ENCODE measurements at places on chromosomes 1 and 21.
A peak's percentile ranks its signal among the peaks of the same experiment; 100 is the strongest.

GRCh38 chr1:50774759-50775351 lies 185.2 kb downstream of the FAF1 start:
- DNase-seq: no peak

- no peak for DNase-seq
These were observed 29.3 kb upstream of the TSPAN2 start for GRCh38 chr1:115118611-115119010.

DNA sequence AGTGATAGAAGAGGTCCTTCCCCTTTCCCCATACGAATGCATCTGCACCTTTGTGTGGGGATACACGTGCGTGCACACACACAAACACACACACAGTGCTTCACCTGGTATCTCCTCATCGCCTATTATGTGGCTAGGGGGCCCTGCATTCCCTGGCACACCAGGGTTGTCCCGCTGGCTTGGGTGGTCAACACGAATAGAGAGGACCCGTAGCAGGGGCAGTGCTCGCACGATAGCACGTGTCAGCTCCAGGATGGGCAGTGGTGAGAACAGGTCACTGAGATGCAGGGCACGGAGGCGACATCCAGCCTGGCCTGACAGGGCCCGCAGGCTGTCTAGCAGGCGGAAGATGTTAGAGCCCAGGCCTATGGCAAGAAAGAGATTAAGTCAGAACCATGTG lies 22.4 kb downstream of the LRRC41 start:
- no peak for DNase-seq

DNA sequence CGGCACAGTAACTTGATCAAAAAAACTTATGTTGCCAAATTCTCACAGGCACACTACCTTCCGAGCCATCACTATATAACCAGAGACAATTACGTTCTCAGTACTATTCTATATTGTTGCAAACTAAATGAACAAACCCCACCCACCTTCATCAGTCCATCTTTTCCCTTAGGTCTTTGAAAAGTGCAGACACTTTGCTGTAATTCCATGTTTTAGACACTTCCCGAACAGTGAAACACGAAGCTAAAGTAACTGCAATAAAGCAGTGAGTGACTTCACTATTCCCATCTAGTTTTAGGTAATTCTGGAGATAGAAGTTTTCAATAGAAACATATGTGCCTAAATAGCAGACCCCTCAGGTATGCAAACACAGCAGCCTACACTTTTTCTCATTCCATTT lies 7.7 kb downstream of the SFPQ start:
- DNase-seq: no peak

DNA sequence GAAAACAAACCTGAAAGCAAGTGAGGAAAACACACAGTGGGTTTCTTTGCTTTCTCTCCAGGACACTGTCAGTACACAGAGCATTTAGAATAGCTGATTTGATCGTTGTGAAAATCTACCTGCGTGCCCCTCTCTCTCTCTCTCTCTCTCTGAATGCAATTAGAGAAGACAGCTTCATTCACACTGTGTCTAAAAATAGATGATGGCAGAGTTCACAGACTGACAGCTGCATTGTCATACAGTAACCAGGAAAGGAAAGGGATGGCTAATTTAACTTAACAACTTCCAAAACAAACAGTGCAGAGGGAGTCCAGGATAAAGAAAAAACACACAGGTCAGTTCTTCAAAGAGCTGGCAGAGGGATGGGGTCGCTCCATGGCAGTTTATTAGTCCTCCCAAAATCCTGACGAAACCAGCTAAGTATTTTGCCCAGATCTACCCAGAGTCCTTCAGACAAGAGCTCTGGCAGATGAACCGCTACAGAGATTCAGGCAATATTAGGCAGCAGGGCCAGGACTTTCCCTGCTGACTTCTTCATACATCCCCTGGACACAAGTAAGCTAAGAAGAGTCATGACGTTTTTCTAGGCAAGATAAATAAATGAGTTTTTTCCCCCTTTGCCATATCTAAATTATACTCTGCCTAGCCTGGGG lies 58.9 kb downstream of the WLS start:
- DNase-seq: no peak

- no peak for DNase-seq
These were observed 88.0 kb downstream of the NTNG1 start for GRCh38 chr1:107228704-107229371.

GRCh38 chr1:221829327-221830015 lies 87.6 kb upstream of the DUSP10 start:
- peak; percentile 25 for DNase-seq

DNA sequence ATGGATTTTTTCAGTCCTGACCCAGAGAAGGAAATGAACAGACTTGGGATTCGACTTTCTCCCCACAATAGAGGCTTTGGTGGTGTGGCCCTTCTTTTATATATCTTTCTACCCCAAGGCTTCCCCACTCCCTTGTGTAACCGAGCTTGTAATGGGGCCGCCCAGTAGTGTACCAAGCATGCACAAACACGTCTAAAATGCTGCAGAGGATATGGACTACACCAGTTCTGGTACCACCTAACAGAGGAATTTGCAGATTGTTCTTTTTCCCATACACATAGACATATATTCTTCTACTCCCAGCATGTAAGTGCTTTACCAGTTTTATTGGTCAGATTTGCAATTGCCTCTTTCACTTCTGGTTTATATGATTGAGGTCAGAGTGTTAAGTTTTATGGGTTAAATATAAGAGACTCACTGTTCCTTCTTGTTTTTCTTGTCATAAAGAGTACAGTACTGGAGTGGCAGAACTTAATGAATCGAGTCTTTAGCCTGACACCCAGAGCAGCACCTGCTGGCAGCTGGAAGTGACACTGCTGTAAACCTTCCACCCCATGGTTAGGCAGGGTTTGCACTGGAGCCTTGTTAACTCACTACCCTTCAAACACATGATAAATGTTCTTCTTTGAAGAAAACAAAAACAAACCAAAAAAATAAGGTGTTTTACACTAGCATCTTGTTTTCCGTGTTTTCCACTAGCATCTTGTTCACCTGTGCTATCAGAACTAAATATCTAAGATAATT lies 198.6 kb downstream of the PTPRC start:
- DNase-seq: no peak

DNA sequence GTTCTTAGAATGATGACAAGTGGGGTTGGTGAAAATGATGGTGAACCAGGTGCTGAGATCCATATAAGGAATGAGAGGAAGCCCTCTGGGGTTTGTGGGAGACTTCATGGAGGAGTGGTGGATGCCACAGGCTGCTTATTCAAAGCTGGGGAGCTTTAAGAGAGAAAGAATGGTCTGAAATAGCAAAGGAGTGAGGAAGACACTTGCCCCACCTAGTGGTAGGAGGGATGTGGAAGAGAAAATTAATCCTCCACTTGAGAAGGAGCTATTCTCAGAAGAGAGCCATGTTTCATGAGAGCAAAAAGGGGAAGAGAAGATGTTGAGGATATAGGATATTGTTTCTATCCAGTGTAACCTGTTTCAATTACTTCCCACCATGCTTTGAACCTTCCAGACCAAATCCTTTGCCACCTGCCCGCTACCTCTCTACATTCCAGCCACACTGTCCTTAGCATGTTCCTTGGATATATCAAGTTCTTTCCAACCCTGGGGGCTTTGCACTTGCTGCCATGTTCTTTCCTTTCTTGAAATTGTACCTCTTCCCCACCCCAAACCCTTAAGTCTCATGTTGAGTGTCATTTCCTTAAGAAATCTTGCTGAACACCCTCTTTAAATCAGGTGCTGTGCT lies 19.6 kb upstream of the ZNF648 start:
- DNase-seq: no peak

DNA sequence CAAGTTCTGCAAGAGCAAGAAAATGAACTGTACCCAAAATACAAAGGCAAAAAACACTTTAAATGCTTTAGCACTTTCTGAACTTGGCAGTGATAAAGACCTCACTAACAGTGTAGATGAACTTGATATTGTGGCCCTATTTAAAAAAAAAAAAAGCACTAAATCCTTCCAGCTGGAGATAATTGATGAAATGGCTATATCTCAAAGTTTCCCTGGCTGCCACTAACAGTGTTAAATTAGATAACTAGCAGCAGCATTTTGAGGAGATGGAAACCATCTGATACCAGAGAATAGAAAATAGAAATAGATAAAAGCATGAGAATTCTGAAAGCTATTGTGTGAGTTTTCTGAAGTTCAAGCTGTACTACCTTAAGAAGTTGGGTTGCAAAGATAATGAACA lies 317.2 kb downstream of the RWDD3 start:
- DNase-seq: no peak

DNA sequence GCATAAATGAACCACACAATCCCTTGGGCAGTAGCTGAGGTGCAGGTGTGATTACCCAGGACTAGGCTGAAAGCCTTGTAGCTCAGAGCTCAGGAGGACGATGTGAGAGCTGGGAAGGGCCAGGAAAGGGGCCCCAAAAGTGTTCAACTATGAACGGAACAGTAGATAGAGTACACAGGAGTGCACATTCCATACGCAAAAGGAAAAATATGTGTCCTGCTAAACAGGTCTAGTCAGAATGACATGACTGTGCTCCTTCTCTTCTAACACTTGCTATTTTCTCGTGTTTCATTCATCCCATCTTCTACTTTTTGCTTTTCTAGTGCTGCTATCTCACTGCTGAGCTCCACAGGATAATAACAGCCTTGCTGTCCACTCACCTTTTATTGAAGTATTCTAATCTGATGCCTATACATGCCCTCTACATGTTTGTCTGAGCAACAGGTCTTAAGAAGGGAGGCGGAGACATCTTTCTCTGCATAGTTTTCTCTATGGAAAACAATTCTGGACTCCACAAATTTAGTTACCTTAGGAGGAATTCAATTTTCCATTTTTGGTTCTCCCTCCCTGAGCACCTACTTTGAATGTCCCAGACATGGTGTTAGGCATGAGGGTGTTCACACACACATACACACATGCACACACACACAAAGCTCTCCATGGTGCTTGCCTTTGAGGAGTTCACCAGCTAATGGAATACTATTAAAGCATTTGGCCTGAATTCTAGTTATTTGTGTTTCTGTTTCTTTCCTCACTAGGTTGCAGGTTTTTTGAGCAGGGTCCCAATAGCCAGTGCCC lies 3.4 kb downstream of the S100A10 start:
- no peak for DNase-seq

DNA sequence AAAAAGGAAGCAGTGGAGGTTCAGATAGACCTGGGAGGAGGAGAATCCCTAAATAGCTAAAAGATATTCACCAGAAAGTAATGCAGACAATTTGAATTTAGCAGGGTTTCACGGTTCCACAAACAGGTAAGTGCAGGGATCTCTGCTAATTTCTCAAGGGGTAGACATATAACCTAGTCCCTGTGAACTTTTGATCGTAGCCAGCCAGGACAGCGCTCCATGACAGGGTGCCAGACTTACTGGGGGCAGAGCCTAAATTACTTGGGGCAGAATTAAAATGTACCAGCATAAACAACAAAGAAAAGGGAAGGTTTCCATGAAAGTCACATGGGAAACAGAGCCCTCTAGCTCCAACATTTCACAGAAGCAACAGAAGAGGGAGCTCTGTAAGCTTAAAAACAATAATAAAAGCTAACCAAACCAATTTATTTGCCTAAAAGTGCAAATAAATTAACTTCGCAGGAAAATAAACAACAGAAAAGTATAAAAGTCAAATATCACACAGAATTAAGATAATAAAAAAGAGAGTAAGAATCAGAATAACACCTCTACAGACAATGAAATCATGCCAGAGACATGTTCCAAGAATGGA lies 198.3 kb downstream of the DUSP10 start:
- no peak for DNase-seq

- no peak for DNase-seq
These were observed 55.6 kb downstream of the AHDC1 start for GRCh38 chr1:27548136-27548853.

GRCh38 chr1:234997896-234998741 lies 130.5 kb downstream of the TOMM20 start:
- no peak for DNase-seq

DNA sequence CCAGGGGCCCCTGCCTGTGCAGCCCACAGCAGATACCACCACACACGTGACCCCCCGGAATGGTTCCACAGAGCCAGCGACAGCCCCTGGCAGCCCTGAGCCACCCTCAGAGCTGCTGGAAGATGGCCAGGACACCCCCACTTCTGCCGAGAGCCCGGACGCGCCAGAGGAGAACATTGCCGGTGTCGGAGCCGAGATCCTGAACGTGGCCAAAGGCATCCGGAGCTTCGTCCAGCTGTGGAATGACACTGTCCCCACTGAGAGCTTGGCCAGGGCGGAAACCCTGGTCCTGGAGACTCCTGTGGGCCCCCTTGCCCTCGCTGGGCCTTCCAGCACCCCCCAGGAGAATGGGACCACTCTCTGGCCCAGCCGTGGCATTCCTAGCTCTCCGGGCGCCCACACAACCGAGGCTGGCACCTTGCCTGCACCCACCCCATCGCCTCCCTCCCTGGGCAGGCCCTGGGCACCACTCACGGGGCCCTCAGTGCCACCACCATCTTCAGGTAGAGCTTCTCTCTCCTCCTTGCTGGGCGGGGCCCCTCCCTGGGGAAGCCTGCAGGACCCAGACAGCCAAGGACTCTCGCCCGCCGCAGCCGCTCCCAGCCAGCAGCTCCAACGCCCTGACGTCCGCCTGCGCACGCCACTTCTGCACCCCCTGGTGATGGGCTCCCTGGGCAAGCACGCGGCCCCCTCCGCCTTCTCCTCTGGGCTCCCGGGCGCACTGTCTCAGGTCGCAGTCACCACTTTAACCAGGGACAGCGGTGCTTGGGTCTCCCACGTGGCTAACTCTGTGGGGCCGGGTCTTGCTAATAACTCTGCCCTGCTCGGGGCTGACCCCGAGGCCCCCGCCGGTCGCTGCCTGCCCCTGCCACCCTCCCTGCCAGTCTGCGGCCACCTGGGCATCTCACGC lies 51.0 kb downstream of the COL18A1 start:
- DNase-seq: no peak

GRCh38 chr1:2130156-2130555 lies 64.4 kb downstream of the FAAP20 start:
- no peak for DNase-seq

- no peak for DNase-seq
These were observed 15.2 kb downstream of the SLC66A1 start for GRCh38 chr1:19327301-19327700.

- DNase-seq: no peak
These were observed 39.1 kb downstream of the SPSB1 start for GRCh38 chr1:9331558-9332346.

- no peak for DNase-seq
These were observed 11.1 kb downstream of the G0S2 start for GRCh38 chr1:209686322-209686721.

DNA sequence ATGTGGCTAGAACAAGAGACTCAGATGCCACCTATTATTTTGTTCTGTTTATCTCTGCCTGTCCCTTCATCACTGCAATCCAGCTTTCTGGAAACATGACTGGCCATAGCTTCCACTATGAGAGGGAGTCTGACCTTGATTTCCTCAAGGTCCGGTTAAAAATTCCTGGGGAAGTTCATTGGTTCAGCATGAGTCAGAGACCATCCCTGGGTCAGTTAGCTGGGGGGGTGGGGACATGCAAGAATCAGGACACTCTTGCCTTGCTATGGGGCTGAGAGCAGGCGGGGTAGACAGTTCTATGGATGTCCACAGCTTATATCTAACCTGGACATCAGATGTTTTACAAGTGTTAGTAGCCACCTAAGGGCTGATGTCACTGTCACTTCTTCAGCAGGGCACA lies 81.1 kb downstream of the TENT5C start:
- DNase-seq: no peak

Measured in stimulated activated CD4-positive, alpha-beta T cell treated with anti-CD3 and anti-CD28 coated beads, Interleukin-12 subunit alpha, Interleukin-12 subunit beta, amount 100 ng/mL, for 4 hours (primary cell).